ENCODE measurements at places on chromosomes 1 and 21.

DNA sequence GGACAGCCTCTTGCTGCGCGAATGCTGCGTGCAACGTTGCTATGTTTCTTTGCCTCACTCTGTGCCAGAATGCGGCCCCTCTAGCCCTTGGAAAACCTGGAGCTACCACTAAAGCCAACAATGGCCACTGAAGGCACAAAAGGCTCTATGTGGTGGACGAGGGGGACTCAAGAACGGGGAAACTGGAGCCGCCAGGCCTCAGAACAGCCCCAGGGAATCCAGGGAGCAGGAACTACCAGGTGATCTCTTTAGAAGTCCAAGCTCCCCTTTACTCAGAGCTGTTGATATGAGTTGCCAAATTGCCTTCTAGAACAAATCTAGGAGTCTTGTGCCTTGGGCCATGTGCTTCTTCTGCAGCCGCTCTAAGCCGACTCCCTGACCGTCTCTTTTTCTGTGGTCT is 113.8 kb upstream of the ERRFI1 start:
- no peak for DNase-seq

DNA sequence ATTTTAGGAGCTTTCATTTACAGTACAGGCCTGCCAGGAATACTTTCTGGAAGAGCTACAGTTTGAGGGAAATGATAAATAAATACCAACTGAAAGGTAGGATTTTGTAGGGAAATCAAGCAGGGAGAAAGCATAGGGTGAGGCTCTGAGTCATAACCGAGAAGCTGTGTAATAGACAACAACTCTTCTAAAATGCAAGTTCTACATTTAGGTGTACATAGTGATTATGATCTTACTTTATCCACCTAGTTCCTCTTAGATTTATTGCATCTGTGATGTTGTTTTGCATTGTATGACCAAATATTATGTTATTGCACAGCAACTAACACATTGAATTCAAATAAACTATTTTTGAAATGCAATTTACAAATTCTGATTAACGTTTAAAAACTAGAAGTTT is 819.3 kb downstream of the PLA2G4A start:
- DNase-seq: no peak

DNA sequence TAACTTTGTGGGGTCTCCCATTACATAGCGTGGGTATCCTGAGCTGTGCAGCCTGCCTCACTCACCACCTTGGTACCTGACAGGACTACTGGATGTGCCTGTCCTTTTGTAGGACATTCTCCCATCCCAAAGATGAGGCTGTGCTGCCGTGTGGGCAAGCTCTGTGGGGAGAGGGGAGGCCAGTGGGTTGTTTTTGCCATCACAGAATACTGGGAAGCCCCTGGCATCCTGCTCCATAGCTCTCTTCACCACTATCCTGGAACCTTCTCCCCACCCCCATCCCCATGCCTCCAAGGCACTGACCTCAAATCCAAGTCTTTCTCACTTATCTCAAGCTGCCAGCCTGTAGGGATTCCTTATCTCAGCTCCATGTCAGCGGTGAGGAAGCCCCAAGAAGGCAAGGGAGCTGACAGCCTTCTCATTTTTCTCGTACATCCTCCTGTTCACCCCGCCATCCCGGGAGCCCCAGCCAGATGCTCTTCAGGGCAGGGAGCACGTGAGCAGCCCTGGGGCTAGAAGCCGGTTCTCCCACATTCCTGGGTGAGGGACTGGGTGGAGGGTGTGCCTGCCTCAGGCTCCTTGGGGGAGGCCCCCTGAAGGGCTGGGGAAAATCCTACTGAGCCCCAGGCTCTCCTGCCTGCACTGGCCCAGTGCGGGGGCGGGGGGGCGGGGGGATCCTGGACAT is 2.4 kb upstream of the ELF3 start:
- DNase-seq: no peak

GRCh38 chr1:20158358-20159070 is 19.4 kb downstream of the PLA2G2F start:
- no peak for DNase-seq

DNA sequence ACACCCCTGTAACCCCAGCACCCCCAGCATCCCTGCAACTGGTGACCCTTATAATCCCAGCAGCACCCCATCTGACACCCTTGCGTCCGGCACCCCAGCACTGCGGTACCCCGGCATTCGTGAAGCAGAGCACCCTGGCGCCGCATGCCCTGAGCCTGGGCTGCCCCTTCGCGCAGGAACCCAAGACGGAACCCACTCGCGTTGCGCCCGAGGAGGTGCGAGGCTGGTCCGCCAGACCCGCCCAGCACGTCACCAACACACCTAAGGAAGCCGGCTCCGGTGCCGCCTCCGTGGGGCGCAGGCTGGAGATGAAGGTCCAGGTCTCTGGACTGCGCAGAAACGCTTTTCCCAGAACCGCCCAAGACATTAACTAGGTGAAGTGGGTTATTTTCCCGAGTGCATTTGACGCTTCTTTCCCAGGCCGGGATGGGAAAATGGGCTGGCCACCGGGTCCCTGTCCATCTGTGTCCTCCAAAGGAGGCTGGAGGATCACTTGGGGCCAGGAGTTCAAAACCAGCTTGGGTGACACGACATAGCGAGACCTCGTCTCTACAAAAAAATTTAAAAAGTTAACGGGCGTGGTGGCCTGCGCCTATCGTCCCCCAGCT is 15.9 kb upstream of the RNF187 start:
- no peak for DNase-seq

DNA sequence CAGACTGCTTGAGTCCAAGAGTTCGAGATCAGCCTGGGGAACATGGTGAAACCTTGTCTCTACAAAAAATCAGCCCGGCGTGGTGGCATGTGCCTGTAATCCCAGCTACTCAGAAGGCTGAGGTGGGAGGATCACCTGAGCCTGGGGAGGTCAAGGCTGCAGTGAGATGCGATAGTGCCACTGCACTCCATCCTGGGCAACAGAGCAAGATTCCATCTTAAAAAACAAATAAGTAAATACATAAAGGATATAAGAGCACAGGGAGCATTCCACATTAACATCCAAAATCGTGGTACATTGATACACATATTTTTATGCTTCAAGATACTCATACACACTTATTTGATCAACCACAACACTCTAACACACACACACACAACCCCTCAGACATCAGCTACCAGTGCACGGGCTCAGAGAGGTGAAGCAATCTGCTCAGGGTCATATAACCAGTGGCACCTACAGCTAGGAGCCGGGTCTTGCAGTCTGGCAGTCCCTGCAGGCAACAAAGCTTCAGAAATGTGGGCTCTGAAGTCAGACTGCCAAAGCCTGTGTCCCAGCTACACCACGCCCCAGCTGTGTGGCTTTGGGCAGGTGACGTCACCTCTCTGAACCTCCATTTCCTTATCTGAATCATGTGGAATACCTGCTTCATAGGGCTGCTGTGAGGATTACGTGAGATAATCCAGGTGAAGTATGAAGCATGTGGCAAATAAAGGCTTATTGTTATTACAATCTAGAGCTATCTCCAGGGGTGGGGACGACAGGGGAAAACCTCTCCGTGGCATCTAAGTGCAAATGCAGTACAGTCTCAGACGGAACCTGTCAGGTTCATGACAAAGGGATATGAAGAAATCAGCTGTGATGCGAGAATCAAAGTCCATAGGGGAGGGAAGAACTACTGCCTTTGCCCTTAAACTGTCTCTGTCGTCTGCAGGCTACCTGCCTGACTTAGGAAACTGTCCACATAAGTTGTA is 4.8 kb upstream of the CRYBG2 start:
- DNase-seq: no peak

Data from right hindlimb (tissue), 1 donor.